ENCODE measurements at places on chromosomes 7 and 10.
A peak's percentile ranks its signal among the peaks of the same experiment; 100 is the strongest.

DNA sequence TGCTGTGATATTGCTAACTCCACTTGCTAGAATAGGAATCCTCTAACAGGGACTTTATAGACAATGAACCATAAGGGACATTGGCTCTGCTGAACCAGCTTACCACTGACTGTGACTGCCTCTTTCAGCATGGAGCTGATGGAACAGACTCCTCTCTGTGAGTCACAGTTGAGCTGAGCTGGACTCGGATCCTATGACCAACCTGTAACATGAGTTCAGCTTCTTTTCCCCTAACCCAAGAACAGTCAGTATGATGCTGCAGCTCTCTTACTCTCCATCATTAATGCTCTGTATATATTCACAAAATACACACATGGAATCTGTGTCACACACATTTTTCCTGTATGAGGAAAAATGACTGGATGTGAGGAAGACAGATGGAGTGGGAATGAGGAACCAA, 177.9 kb upstream of the BET1 start:
- no peak for DNase-seq

GRCh38 chr10:60107308-60107976, 201.1 kb upstream of the CCDC6 start:
- no peak for DNase-seq

- peak; percentile 23 for DNase-seq
Measured at GRCh38 chr7:139182363-139182762, 48.7 kb upstream of the UBN2 start.

DNA sequence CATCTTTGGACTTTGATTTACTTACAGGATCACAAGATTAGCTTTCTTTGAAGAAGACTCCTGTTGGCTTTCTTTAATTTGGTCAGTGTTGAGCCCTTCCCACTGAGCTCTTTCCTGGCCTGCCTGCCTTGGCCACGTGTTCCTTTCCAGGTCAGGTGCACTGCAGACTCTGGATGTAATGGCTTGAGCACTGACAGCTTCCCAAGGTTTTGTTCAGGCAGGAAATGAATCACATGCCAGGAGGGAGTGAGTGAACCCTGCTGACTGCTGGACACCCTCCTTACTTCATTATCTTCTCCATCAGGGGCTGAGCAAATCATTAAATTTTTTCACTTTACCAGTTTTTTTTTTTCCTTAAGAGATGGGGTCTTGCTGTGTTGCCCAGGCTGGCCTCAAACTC, 29.8 kb downstream of the SNX10 start:
- DNase-seq: no peak

DNA sequence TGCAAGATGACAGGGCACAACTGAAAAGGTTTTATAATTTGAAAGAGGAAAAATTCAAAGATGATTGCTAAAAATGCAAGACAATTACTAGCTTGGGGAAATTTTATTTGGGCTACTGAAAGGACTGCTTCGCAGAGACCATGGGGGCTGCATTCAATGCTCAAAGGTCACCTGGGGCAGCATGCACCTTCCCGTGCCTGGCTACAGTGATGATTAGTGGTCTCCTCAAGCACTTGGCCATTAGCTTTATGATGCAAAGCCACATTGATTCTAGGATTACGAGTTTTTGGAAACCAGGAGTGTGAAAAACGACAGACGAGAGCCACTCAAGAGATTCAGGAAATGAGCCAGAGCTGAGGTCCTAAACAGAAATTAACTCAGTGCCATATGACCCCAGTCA, 764.6 kb downstream of the PHTF2 start:
- peak; percentile 44 for DNase-seq

DNA sequence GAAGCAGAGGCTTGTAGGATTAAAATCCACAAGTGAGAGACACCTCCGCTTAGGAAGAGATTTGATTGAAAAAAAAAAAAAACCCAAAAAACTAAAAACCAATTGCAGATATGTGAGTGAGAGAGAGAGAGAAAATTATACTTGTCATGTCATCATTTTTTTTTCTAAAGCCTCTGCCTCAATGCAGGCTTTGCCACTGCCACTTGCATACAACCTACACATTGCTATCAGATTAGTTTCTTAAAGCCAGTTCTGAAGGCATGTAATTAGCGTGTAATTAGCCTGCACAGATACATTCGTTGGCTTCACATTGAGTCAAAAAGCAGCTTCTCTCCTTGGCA, 86.1 kb upstream of the MTPN start:
- DNase-seq: no peak

DNA sequence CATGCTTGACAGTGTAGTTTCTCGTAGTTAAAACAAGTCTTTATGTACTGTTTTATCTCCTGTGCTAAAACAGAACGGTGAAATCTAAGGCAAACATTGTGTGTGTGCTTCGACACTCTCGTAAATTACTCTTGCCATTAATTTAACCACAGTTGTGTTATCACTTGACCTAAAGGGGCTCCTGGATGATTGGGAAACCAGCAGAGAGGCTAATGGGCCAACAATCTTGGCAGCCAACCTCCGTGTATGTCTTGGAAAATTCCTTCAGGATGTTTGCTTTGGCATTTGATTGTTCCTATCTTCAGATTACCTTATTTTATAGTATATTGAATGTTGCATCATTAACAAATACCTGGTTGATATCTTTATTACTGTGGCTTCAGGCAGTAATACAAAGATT, 409.5 kb downstream of the SDK1 start:
- DNase-seq: no peak

DNA sequence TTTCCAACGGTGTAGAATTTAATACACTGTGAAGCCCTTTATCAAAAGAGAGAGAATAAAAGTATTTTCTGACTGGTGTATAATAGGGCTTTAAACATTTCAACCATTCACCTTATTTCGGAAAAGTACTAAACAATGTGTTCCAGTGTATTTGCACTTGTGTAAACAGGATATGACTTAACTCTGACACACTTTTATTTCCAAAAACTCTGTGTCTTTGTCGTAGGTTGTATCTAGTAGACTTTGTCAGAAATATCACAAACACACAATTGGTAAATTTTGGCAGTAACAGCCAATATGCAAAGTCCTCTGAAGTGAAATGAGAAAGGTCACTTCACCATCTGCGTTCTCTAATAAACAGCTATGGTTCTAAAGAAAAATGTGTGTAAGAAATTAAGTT, 10.3 kb upstream of the TSPAN13 start:
- DNase-seq: no peak

- DNase-seq: no peak
Measured at GRCh38 chr7:132171130-132171576, 405.1 kb downstream of the PLXNA4 start.

GRCh38 chr10:5493691-5494090, 5.7 kb downstream of the CALML5 start:
- DNase-seq: no peak

Measured in NT2/D1 (cell line).